Smooth muscle cell of the umbilical artery (primary cell): ENCODE measurements at places on chromosomes 1 and 21. TPM values are rescaled to one million over a fixed set of nuclear protein-coding genes. Genes with fewer than 3 reads are reported as not detected.

AADACL3 gene
- total RNA-seq, result not detected in 2 replicates

HHIPL2 gene
- total RNA-seq, result 0.09 TPM in 1 of 2 replicates, not detected in the other

COA7 gene
- 9.8 and 22.1 TPM in 2 replicates for total RNA-seq

DISP3 gene
- under 0.01 TPM in 2 replicates for total RNA-seq

PDC gene
- total RNA-seq, result under 0.01 TPM in 1 of 2 replicates, not detected in the other

CD160 gene
- not detected in 2 replicates for total RNA-seq

SYT14 gene
- 0.28 and 0.89 TPM in 2 replicates for total RNA-seq

LCE3E gene
- not detected in 2 replicates for total RNA-seq

PRELP gene
- total RNA-seq, result 0.30 and 0.32 TPM in 2 replicates

CCDC24 gene
- 3.3 and 4.8 TPM in 2 replicates for total RNA-seq

PLA2G2C gene
- total RNA-seq, result not detected in 2 replicates

KCNE1 gene
- total RNA-seq, result 0.18 and 0.30 TPM in 2 replicates

RNU1-3 gene
- total RNA-seq, result under 0.01 TPM in 2 replicates

TRAF3IP3 gene
- total RNA-seq, result not detected in 2 replicates

MASP2 gene
- total RNA-seq, result not detected in 2 replicates

CATSPERE gene
- total RNA-seq, result 0.30 and 0.51 TPM in 2 replicates

INAVA gene
- total RNA-seq, result 0.18 TPM in 1 of 2 replicates, not detected in the other

WDR64 gene
- not detected in 2 replicates for total RNA-seq

SZRD1 gene
- 16.9 and 39.4 TPM in 2 replicates for total RNA-seq

MROH9 gene
- under 0.01 TPM in 1 of 2 replicates, not detected in the other for total RNA-seq

SYDE2 gene
- total RNA-seq, result 13.2 and 21.1 TPM in 2 replicates

RNF186 gene
- not detected in 2 replicates for total RNA-seq

SLC1A7 gene
- total RNA-seq, result not detected in 2 replicates

PPFIA4 gene
- 20.9 and 24.6 TPM in 2 replicates for total RNA-seq

PPM1J gene
- total RNA-seq, result 0.59 and 1.6 TPM in 2 replicates

LRRC8C gene
- 3.9 and 13.2 TPM in 2 replicates for total RNA-seq

IL24 gene
- not detected in 2 replicates for total RNA-seq

LCE1E gene
- total RNA-seq, result 0.42 TPM in 1 of 2 replicates, not detected in the other

RPS27 gene
- total RNA-seq, result 272 and 781 TPM in 2 replicates

KCNC4 gene
- 3.9 and 17.3 TPM in 2 replicates for total RNA-seq

ADAMTSL4 gene
- total RNA-seq, result 2.7 and 3.3 TPM in 2 replicates

TRIM67 gene
- not detected in 2 replicates for total RNA-seq

KLHL21 gene
- 29.1 and 61.5 TPM in 2 replicates for total RNA-seq
